Inflammatory macrophage treated with lipopolysaccharide for 1 hour (primary cell): ENCODE measurements at places on chromosomes 12 and 14.

DNA sequence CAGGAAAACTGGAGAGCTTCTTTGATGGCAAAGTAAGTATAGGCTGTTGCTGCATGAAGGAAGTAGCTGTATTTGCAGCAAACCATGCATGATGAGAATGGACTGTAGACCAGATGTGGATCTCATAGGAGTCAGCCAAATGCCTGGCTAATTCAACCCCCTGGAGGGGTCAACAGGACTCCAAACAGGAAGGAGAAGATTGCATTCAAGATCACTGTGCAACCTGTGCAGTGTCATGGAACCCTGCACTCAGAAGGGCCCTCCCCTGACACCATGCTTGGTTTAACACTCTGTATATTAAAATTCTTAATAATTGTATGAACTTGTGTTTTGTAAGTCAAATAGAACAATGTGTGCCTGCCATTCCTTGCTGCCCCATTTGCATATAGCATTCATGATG, 225.1 kb upstream of the FSCB start:
- no peak for DNase-seq

DNA sequence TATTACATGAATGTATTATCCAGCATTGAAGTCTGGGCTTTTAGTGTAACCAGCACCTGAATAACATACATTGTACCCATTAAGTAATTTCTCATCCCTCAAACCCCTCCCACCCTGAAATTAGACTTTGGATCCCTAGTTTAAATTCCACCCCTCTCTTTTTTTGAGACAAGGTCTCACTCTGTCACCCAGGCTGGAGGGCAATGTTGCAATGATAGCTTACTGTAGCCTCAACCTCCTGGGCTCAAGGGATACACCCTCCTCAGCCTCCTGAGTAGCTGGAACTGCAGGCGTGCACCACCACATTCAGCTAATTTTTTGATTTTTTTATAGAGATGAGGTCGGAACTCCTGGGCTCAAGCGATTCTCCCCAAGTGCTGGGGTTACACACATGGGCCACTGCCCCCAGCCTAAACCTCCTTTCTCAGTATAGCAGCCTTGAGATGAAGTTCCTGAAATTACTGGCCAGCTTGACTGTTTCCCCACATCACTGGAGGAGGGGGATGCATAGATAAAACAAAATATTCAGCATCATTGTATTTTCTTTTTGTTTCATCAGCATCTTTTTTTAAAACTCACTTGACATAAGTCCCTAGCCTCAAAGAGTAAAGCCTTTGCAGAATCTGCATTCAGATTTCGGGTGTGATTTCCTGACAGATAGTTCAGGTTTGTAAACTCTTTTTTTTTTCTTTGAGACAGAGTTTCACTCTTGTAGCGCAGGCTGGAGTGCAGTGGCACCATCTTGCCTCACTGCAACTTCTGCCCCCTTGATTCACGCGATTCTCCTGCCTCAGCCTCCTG, 7.0 kb downstream of the PTPN11 start:
- no peak for DNase-seq

GRCh38 chr14:96821501-96821900, 24.3 kb downstream of the VRK1 start:
- no peak for DNase-seq

GRCh38 chr12:46459111-46459510, 86.5 kb upstream of the SLC38A2 start:
- DNase-seq, result no peak

GRCh38 chr12:119512772-119513497, 80.6 kb upstream of the TMEM233 start:
- DNase-seq, result no peak

GRCh38 chr12:121697093-121697698, 15.4 kb upstream of the TMEM120B start:
- DNase-seq, result peak; percentile 89

GRCh38 chr14:33692762-33693161, 258.1 kb downstream of the EGLN3 start:
- no peak for DNase-seq
